ENCODE measurements at places on chromosomes 4 and X. TPM values are rescaled to one million over a fixed set of nuclear protein-coding genes. Genes with fewer than 3 reads are reported as not detected.

GLRA3 gene
- not detected for total RNA-seq

DNA sequence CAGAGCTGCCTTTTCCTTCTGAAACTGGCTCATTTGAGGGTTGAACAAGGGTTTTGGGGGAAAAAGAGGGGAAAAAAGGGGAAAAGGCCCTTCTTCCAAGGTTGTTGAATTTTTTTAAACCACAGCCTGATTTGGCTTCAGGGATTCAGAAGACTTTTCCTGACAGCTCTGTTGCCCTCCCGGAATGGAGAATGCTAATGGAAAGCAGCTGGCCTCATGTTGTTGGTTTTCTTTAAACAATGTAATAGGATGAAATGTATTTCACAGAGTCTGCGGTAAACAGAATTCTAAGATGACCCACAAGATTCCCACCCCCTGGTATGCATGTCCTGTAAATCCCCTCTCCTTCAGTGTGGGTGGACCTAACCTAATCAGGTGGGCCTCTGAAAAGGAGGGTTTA is 3.3 kb upstream of the KIAA1210 start:
- no peak for DNase-seq
- no peaks in the 10 kb centered on the region for H3K27me3 ChIP-seq
- no peaks in the 10 kb centered on the region for H3K4me1 ChIP-seq
- H3K36me3 ChIP-seq, result no peaks in the 10 kb centered on the region
- no peak overlapping the region for H3K4me3 ChIP-seq

GRCh38 chr4:2059726-2060602 is 837 bp downstream of the NAT8L start:
- H3K27me3 ChIP-seq, result peaks cover 61% of the 10 kb centered on the region
- no peak for DNase-seq
- no peak overlapping the region for H3K27ac ChIP-seq
- no peaks in the 10 kb centered on the region for H3K4me1 ChIP-seq
- no peak overlapping the region for H3K4me3 ChIP-seq

DNA sequence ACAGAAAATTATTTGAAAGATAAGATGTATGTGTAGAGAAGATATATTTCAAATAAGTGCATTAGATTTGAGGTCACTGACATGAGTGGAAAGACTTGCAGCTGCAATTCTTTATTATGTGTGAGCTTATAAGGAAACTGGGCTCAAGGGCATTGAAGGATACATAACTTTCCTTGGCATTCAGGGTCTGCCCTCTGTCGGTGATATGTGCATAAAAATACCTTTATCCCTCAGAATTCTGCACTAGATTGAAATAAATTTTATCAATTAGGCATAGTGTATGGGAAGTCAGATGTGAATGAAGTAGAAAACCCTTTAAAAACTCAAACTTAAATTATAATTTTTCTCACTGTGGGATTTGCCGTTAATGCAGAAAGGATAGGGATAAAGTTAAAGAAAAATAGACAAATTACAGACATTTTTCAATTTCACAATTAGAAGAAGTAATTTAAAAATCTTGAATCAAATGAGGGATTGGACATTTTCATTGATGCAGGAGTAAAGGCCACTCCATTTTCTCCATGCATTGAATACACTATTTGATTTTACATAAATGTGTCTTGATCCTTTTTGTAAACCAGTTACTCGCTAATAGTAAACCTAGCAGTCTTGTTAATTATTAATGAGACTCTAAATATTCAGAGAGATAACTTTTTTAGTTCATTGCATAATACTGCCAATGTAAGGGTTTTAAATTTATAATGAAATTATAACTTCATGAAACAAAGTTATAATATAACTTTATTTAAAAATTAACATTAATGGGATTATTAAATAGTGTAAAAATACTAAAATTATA is 21.0 kb upstream of the ETNPPL start:
- H3K27me3 ChIP-seq, result no peaks in the 10 kb centered on the region
- no peak for DNase-seq
- no peak overlapping the region for H3K4me3 ChIP-seq
- no peaks in the 10 kb centered on the region for H3K36me3 ChIP-seq
- no peak overlapping the region for H3K27ac ChIP-seq

- no peak for DNase-seq
- no peaks in the 10 kb centered on the region for H3K4me1 ChIP-seq
- H3K27ac ChIP-seq, result no peak overlapping the region
- H3K27me3 ChIP-seq, result no peaks in the 10 kb centered on the region
- no peak overlapping the region for H3K4me3 ChIP-seq
- no peaks in the 10 kb centered on the region for H3K36me3 ChIP-seq
Measured at GRCh38 chr4:86050496-86050895, 309.4 kb downstream of the MAPK10 start.

DNA sequence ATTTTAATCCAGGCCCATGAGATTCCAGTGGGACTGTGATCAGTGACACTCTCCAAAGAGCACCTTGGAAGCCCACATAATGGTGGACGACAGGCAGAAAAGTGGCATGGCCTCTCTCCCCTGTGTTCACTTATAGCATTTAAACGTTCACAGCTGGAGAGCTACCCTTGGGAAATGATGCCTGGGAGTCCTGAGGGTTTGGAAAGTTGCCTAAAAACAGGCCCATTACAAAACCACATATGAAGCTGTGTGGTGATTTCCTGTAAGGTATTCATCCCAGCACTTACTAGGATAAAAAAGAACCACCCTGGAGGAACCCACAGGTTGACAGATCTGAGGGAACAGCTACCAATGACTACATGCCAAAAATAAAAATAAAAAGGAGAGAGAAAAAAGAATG is 193.2 kb downstream of the RASL11B start:
- no peaks in the 10 kb centered on the region for H3K36me3 ChIP-seq
- DNase-seq, result no peak
- no peak overlapping the region for H3K4me3 ChIP-seq
- H3K27me3 ChIP-seq, result no peaks in the 10 kb centered on the region

BRS3 gene
- total RNA-seq, result not detected

GRCh38 chr4:48854395-48854683 is 23.5 kb downstream of the OCIAD1 start:
- H3K4me3 ChIP-seq, result no peak overlapping the region
- no peak overlapping the region for H3K27ac ChIP-seq
- DNase-seq, result no peak
- no peaks in the 10 kb centered on the region for H3K27me3 ChIP-seq
- no peaks in the 10 kb centered on the region for H3K4me1 ChIP-seq
- peaks cover 88% of the 10 kb centered on the region for H3K36me3 ChIP-seq

Data from endodermal cell (in vitro differentiated cells).